ENCODE measurements at places on chromosomes 13 and 19.

- DNase-seq = no peak
Measured at GRCh38 chr13:43766725-43767124, 20.0 kb downstream of the ENOX1 start.

GRCh38 chr13:50531917-50532899 is 311.3 kb downstream of the DLEU7 start:
- DNase-seq = peak; percentile 26

- DNase-seq = no peak
Measured at GRCh38 chr19:4266253-4267000, 12.6 kb upstream of the SHD start.

GRCh38 chr13:75103976-75104375 is 378.0 kb downstream of the TBC1D4 start:
- DNase-seq = no peak

DNA sequence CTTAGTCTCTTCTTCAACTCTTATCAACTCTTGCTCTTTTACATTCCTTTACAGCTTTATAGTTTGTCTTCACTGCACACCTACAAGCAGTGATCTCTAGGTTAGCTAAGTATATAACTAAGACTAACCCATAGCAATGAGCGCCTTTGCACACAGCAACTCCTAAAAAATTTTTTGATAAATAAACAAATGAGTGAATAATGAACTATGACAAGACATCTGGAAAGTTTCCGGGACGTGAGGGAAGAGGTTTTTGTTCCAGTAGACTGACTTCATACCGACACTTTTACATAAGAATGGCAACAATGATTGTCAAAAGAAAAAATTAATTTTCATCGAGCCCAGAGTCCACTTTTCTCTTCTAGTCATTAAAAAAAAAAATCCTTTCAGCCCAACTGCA is 98.3 kb downstream of the ELF1 start:
- DNase-seq = no peak

GRCh38 chr19:17405250-17406045 is at the start of gene BST2:
BST2 (minus strand) TSS chr19:17405630; CDS start chr19:17405575, 55 bp downstream.
- DNase-seq = peak; percentile 80

DNA sequence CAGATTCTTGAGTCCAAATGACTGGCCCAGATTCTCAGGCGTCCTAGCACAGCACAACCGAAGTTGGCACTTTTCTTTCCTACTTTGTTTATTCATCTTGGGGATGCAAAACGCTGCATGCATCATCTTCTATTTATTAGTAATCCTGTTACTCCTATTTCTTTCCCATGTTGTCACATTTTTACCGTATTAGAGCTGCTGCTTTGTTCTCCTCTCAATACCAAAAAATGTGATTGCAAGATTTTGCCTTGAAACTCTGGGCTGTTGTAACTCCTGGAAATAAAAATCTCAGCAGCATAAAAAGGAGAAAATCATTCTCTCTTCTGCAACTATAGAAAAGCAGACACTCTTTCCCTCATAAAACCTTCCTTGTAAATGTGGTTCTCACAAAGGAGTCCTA is 12.9 kb upstream of the IGSF23 start:
- DNase-seq = no peak

- no peak for DNase-seq
Measured at GRCh38 chr19:31308781-31309180, 40.5 kb downstream of the TSHZ3 start.

- DNase-seq = no peak
Measured at GRCh38 chr13:28563609-28564008, 68.7 kb upstream of the FLT1 start.

Data from immature natural killer cell (primary cell).